Left cardiac atrium (tissue), 4 donors: ENCODE measurements at places on chromosomes 2 and 18. TPM values are rescaled to one million over a fixed set of nuclear protein-coding genes. Genes with fewer than 3 reads are reported as not detected.

Gene FOXD4L1
- not detected for total RNA-seq

Gene REG3G
- total RNA-seq, result not detected

DNA sequence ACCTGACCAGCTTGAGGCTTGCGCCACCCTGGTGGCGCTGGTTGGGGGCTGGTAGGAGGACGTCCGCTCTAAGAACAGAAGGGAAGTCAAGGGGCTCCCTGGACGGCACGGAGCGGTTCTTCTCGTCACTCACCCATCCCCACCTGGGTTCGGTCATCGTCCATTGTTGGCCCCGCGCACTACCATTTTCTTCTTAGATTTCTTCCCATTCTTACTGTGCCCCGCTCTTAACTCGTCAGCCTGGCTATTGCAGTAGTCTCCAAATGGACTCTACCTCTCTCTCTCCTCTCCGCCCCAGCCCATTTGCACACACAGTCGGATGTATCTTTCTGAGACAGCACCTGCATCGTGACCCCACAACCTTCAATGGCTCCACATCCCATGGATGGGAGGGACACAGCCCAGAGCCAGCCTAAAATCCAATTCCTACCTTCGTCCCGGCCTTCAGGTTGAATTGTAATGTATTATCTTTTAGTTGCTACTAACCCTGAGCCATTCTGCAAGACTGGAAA, 814 bp upstream of the RAB1A start:
- DNase-seq, result no peak

DNA sequence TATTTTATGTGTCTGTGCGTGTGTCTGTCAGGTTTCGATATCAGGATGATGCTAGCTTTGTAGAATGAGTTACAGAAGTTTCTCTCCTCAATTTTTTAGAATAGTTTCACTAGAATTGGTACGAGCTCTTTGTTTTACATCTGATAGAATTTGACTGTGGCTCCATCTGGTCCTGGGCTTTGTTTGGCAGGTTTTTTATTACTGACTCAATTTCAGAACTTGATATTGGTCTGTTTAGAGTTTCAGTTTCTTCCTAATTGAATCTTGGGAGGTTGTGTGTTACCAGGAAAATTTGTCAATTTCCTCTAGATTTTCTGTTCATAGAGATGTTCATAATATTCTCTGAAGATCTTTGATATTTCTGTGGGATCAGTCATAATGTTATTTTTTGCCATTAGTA, 289.4 kb upstream of the COL3A1 start:
- DNase-seq, result no peak

DNA sequence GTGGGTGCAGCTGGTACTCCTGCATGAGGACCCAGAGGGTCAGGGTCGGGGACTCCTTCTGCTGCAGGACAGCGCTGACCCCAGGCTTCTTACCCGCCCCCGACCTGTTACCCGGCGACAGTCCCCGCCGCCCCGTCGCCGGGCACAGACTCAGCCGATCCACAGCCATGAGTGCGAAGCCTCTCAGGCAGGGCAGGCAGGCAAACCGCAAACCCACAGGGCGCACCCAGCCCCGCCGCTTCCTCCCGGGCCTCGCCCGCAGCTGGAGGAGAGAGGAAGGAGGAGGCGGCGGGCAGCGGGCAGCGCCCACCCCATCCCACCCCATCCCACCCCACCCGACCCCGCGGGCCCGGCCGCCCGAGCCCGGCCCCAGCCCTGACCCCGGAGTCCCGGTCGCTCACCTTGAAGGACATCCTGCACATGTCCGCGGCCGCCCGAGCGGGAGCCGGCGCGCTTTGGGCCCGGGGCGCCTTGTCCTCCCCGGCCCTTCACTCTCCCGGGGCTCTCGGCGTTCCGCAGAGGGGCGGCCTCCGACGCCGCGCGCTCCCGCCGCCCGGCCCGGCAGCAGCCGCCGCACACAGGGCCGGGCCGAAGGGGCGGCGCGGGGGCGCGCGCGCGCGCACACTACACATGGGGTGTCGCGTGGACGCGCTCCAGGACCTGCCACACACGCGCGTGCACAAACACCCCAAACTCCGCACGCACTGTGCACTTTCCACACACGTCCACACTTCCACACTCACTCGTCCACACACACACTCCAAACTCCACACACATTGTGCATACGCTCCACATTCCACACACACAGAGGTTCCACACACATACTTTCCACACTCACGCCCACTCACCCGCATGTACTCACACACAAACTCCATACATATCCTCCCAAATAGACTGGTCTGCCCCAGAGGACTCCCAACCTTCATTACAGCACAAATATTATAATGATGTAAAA, at the start of gene ANKRD29:
Gene ANKRD29 (minus strand): TSS at position 603 of the 955 bp plus-strand sequence. CDS start 181 bp downstream, at position 422.
- peak; percentile 66 for DNase-seq

DNA sequence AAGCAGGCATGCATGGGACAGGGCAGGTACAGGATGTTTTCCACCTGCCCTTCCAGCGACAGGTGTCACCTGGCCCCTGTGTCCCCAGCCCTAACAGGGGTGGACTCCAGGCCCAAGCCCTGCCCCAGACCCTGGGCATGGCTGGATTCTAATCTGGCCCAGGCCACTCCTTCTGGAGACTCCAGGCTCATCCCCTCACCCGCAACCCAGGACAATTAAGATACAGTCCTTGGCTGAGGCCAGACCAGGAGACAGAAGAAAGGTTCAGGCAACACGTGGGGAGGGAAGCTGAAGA, 9.5 kb downstream of the BIN1 start:
- DNase-seq, result no peak

GRCh38 chr2:22499082-22499839, 885.7 kb upstream of the KLHL29 start:
- no peak for DNase-seq

- no peak for DNase-seq
Measured at GRCh38 chr18:54720620-54721019, 107.7 kb upstream of the RAB27B start.

DNA sequence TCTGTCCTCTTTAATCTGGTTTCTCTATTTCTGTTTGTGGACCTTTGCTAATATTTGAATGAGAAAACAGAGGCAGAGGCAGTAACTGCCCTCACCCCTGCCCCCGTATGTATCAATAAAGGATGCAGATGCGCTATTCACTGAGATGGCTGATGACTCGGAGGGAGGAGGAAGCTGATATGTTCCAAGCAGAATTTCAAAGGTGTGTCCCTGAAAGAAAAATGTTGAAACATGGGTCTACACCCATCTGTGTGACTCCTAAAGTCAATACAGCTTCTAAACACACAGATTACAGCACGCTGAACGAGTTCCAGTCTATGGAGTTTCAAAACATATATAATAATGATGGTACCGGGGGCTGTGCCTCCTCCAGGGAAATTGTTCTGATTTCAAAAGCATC, 38.8 kb downstream of the EPHA4 start:
- no peak for DNase-seq

GRCh38 chr18:6170604-6171003, 244.1 kb downstream of the L3MBTL4 start:
- no peak for DNase-seq

DNA sequence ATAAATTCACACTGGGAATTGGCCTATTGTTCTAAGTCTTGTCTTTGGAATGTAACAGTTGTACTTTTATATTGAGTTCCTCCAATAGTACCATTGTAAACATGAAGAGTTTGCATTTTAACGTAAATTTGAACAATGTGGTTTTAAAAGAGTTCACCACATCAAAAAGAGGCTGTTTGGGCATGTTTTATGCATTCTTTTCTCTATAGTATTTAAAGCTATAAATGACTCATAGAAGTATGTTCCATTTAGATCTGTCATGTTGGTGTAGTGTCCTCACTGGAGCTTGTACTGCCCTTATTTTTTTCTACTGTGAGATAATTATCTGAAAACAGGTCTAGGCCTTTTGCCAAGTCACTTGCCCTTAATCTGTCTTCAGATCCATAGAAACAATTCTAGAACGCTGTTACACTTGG, 141.9 kb downstream of the RHBDD1 start:
- DNase-seq, result no peak

DNA sequence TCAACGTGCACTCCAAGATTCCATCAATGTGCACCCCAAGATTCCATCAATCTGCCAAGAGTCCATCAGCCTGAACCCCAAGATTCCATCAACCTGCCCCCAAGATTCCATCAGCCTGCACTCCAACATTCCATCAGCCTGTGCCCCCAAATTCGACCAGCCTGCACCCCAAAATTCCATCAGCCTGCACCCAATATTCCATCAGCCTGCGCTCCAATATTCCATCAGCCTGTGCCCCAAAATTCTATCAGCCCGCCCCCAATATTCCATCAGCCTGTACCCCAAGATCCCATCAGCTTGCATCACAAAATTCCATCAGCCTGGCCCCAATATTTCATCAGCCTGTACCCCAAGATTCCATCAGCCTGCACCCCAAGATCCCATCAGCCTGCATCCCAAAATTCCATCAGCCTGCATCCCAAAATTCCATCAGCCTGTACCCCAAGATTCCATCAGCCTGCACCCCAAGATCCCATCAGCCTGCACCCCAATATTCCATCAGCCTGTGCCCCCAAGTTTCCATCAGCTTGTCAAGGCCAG, 92.1 kb upstream of the PXDN start:
- DNase-seq, result no peak

GRCh38 chr2:6923319-6923718, 6.1 kb downstream of the RNF144A start:
- DNase-seq, result no peak

- DNase-seq, result no peak
Measured at GRCh38 chr2:6970551-6970950, 53.3 kb downstream of the RNF144A start.

DNA sequence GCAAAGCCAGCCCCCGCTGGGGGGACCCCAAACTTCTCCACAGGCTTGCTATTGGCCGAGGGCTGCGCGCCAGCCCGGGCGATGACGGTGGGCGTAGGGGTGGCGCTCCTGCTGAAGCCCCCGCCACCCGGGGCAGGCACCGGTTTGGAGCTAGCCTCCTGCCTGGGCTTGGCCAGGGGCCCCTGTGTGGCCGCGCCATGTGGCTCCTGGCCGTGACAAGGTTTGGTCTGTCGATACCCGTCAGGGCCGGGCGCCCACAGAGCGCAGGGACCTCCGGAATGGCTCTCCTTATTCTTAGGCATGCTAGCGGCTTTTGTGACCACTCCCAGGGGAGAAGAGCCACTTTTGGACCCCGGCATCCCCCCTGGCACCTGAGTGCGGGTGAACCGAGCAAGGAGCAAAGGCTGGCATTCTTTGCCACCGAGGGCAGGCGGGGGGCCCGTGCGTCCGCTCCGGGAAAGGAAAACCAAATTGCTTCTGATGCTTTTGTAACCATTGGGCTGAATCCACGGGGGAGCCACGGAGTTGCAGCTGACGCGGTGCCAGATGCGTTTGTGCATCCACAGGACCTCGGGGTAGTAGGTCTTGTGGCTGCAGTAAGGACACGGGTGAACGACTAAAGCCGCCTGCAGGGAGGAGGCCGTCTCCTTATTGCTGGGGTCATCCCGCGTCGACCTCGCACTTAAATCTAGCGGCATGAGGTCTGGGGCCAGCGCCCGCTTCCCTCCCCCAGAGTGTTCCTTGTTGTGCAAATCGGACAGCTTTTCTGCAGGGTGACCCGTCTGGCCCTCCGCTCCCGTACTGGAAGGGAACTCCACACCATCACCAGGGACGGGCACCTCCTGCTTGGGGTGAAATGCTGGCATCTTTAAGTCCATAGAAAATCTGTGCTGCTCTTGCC, 115.6 kb downstream of the ZNF516 start:
- DNase-seq, result no peak

DNA sequence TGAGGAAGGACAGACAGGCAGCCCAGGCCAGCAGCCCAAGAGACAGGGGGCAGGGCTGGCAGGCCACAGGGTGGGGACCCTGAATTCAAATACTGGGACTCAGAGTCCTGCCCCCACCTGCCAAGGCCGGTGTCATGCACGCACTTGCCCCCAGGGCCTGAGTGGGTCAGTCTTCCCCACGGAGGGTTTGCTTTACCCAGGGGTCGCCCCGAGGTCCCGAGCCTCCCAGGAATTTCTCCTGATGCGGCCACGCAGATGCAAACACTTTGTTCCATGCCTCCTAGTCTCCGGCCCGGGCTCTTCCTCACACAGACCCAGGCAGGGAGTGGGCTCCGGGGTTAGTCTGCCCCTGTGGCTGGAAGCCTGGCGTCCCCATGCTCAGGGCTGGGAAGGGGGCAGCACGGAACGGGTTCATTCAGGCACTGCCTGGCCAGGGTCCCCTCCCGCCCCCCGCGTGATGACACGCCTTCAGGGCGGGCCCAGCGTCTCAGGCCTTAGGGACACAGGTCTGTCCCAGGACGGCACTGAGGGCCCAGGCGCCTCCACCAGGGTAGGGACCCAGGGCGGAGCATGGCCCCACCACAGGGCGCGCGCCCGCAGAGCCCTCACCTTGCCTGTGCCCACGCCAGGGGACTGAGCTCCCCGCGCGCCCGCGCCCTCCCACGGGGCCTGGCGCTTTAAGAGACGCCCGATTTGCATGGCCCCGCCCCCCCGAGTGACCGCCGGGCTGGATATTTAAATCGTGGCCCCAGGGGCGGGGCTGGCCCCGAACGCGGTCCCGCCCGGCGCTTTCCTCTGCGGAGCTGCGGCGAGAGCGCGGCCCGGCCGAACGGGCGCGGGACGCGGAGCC, at the start of gene SNED1:
Gene SNED1 (plus strand): TSS at position 763 of the 850 bp plus-strand sequence. CDS start 220 bp downstream, outside the sequence.
- DNase-seq, result peak; percentile 94

DNA sequence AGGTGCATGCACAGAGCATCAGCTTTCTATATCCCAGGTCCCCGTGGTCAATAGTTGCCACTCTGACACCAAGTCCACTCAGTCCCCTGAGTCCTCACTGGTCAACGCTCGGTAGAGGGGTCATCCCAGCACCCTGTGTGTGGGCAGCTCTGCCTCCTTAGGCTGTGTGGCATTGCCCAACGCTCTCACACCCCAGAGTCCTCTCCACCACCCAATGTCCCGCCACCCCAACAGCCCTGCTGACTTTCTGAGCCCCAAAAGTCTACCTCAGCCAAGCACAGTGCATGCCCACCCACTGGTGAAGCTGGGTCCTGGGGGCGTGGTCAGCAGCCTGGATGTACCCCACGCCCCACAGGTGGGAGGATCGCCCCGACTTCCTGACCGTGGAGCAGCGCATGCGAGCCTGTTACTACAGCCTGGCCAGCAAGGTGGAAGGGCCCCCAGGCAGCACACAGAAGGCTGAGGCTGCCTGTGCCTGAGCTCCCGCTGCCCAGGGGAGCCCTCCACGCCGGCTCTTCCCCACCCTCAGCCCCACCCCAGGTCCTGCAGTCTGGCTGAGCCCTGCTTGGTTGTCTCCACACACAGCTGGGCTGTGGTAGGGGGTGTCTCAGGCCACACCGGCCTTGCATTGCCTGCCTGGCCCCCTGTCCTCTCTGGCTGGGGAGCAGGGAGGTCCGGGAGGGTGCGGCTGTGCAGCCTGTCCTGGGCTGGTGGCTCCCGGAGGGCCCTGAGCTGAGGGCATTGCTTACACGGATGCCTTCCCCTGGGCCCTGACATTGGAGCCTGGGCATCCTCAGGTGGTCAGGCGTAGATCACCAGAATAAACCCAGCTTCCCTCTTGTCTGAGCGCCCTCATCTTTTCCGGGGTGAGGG, 25.9 kb downstream of the ZAP70 start:
- DNase-seq, result no peak

- DNase-seq, result peak; percentile 69
Measured at GRCh38 chr2:100242891-100243619, 79.2 kb downstream of the LONRF2 start.

DNA sequence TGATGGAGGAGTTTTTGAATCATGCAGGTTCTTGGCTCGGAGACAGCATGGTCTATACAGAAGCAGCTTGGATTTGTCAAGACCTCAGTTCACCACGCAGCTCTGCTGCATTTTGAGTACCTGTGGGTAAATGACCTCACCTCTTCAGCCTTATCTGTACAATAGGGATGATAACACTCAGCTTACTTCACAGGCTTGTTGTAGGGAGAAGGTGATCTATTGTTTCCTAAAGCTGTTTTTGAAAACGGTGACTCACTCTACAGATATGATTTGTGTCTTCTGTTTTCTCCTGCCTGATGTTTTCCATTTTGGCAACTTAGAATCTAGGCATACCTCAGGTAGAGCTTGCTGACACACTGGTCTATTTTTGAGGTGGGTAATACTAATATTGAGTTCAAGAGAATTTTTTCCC, 80.3 kb downstream of the FMNL2 start:
- DNase-seq, result no peak
